ENCODE measurements at places on chromosomes 7 and 10.

DNA sequence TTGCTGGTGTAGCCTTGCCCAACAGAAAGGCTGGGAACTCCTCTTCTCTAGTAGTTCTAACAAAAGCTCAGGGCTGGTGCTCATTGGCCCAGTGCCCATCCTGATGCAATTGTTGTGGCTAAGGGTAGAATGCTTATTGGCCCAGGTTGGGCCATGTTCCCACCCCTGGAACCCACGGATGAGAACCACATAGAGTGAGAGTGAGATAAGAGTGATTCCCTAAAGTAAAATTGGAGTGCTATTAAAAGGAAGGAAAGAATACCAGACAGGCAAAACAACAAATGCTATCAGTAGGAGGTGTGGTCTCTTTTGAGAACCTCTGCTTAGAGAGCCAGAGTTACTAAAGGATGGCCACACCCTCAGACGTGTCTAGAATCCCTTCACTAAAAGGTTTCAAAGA, 49.2 kb downstream of the LGI1 start:
- DNase-seq: no peak

DNA sequence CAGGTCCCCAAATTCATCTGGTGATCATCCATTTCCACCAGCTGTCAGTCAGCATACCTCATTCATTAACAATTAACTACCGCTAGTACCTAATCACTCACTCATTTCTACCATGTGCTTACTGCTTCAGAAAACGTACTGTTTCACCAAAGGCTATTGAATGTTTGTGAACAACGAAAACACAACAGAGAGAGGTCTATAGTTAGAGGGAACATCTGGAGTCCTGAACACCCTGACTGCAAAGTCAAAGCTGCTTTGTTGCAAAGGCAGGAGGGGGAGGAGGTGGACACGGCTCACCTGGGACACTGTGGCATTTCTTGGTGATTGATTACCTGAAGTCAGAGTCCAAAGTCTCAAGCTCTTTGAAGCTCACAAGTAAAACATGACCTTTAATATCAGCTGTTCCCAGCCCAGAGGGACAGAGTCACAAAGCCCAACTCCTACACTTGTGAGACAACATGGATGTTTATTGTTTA, 342.3 kb upstream of the ADARB2 start:
- no peak for DNase-seq

DNA sequence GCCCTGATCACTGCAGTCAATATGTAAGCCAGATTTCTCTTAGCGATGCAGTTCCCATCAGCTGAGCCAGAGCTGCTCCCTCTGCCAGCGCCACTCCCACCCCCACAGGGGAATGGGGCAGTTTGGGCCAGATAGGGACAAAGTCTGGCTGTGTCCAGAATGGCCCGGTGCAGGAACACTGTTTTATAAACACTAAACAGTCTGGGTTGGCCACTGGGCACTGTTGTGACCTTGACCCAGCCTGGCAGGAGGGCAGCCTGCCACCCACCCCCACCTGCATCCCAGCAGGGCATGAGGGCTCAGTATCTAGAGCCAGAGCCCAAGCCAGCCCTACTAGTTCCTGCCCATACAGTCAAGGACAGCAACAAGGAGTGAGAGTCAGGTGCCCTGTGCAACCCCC, 1.3 kb downstream of the OGDHL start:
- DNase-seq: no peak

- DNase-seq: no peak
Observed at GRCh38 chr10:88521791-88522190, 61.3 kb downstream of the RNLS start.

- DNase-seq: no peak
Observed at GRCh38 chr10:125661941-125662515, 20.9 kb downstream of the TEX36 start.

DNA sequence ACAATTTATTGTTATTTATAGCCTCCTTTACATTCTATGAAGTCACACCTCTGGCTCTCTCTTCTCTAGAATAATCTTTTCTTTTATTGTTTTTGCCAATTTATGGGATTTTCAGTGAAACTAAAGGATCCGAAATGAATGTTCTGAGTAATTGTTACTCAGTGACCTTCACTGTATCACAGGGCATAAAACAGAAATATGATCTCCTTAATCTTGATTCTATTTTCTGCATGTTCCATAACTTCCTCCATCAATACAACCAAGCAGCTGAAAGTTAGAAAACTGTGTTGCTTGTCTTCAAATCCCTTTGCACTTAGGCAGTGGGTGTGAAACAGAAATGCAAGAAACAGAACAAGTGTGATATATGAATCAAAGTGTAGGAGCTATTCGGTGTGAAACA, 57.4 kb upstream of the FERD3L start:
- DNase-seq: no peak

DNA sequence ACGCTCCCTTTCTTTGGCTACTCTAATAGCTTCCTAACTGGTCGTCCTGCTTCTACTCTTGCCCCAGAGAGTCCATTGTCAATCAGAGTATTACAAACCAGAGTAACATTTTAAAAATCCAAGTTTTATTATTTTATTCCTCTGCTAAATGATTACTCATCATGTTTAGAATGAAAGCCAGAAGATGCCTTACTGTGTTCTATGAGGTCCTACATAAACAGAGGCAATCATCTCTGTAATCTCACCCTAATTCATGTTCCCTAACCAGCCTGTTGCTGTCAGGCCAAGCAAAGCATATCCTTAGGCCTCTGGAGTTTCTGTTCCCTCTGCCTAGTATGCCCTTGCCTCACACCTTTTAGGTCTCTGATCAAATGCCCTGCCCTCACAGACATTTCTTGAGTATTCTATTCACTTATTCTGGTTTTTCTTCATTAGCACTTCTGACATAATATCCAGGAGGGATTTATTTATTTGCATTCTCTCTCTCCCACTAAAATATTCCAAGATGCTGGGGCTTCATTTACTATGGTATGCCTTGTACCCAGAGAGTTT, 497.5 kb downstream of the PHTF2 start:
- no peak for DNase-seq

- no peak for DNase-seq
Observed at GRCh38 chr10:80462299-80462980, 8.3 kb downstream of the TSPAN14 start.

- DNase-seq: no peak
Observed at GRCh38 chr10:92699518-92700381, 10.0 kb downstream of the HHEX start.

GRCh38 chr10:124867304-124867703, 65.7 kb downstream of the ABRAXAS2 start:
- no peak for DNase-seq

DNA sequence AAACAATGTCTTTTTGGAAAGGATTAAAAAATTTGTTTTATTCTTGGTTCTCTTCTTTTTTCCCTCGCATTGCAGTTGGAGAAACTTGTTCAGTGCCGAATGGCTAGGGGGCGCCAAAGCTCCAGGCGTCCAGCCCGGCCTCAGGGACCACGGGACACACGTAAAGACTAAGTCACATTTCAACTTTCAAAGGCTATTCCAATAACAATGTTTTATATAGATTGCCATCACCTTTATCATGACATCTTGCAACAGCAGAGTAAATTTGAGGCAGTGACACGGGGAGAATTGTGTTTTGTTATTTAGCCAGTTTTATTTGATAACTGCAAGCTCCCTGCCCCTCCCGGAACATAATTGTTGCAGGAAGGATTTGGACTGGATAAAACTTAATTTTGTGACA, 2.2 kb upstream of the IGFBP3 start:
- peak; percentile 49 for DNase-seq

DNA sequence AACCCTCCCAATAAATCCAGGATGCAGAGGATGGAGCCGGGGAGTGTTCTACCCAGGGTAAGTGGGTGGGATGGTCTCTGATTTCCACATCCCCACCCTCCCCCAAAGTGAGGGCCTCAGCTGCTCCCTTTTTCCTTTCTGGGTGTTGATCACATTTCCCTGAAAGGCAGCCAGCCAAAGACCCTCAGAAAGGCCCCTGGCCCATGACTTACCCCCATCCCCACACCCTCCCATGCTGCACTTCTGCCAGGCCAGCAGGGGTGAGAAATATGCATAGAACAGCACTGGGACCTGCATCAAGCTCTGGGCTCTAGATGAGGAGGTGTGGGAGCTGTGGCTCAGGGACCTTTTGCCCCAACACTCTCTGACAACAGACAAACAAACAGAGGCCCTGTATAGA, 927.3 kb upstream of the ZNF722 start:
- no peak for DNase-seq

DNA sequence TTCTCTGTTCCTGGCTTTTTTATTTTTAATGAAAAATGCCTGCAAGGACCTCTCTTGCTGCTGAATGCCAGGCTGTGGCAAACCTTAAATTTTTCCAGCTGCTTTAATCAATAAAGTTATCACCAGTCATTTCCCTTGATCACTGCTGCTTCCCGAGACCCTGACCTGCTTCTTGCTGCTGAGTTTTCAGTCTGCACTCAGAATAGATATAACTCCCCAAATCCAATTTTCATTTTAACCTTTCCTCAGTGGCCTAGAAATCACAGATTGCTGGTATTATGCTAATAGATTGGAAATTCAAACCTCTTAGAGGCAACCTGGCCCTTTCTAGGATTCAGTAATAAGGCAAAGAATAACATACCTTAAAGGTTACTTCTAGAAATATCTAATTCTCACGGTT, 43.7 kb downstream of the LHPP start:
- DNase-seq: no peak
